ENCODE measurements at places on chromosomes 12 and 14. TPM values are rescaled to one million over a fixed set of nuclear protein-coding genes. Genes with fewer than 3 reads are reported as not detected.
A peak's percentile ranks its signal among the peaks of the same experiment; 100 is the strongest.

DNA sequence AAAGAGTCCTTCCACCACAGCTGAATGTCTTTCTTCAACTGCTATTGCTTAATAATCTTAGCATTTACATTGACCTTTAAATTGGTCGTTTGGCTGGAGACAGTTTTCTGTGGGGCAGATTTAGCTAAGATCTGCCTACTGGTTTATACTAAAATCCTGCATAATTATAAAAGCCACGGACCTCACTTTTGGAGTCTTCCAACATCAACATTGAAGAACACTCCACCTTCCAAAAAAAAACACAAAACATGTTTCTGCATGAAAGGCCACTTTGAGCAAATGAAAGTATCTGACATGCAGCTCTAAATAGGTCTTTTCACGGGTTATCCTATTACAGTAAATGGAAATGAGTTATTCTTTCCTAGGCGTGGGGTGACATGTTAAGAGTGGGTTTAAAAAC lies 57.0 kb upstream of the KRR1 start:
- no peak for DNase-seq
- H3K27me3 ChIP-seq: no peaks in the 10 kb centered on the region
- peaks cover 7% of the 10 kb centered on the region for H3K4me1 ChIP-seq
- H3K4me3 ChIP-seq: no peak overlapping the region

GRCh38 chr14:68791902-68792677 lies 777 bp downstream of the ZFP36L1 start:
- peaks cover 34% of the 10 kb centered on the region for H3K4me1 ChIP-seq
- no peaks in the 10 kb centered on the region for H3K27me3 ChIP-seq
- peaks cover 39% of the 10 kb centered on the region for H3K36me3 ChIP-seq
- DNase-seq: no peak

DNA sequence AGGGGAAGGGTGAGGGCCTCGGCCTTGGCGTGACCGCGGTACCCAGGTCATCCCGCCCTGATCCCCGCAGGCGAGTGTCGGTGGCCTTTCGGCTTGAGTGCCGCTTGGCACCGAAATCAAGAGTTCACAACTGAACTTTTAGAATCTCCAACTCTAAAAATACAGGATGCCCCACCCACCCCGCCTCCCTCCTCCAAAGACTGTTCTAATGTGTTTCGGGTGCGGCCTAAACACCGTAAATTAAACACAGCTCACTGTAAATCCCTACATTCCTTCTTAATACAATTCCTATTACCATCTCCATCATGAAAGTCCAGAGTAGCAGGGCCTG lies 11.4 kb downstream of the SCNN1A start:
- no peak overlapping the region for H3K27ac ChIP-seq
- H3K27me3 ChIP-seq: no peaks in the 10 kb centered on the region
- no peaks in the 10 kb centered on the region for H3K36me3 ChIP-seq

DNA sequence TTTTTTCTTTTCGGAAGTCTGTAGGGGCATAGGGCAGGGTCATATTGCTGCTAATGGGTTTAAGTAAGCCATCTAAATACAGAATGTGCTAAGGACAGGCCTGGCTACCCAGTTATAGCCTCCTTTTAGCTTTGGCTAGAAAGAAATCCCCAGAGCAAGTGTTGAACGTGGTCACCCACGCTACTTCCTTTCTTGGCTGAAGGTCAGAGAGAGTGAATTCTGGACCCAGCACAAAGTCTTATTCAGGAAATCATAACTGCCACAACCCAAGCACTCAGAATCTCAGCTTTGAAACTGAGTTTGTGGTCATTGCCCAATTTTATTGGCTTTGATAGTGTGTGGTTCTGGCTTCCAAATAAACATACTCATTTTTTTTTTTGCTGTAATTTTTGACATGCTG lies 542.1 kb upstream of the ATP2B1 start:
- no peaks in the 10 kb centered on the region for H3K27me3 ChIP-seq
- no peak overlapping the region for H3K4me3 ChIP-seq
- DNase-seq: no peak
- no peak overlapping the region for H3K27ac ChIP-seq

DNA sequence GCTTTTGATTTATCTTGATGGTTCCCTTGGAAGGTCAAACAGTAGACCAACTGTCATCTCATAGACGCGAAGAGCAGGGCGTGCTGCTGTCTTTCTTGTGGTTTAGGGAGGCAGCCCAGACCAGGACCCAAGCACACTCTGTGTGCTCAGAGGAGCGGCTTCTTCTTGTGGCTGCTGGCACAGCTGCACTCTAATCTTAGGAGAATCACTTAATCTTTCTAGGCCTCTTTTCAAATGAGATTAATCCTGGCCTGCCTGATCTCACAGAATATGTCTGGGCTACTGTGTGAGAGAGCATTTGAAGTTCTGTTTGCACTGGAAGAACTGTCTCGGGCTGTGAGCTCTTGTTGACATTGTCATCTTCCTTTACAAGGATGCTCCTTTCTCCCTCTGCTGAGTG lies 60.0 kb upstream of the TRAF3 start:
- H3K4me3 ChIP-seq: no peak overlapping the region
- H3K27me3 ChIP-seq: no peaks in the 10 kb centered on the region
- no peak overlapping the region for H3K27ac ChIP-seq
- H3K4me1 ChIP-seq: no peaks in the 10 kb centered on the region
- DNase-seq: no peak
- H3K36me3 ChIP-seq: peaks cover 42% of the 10 kb centered on the region

GRCh38 chr12:124408822-124409517 lies 114.1 kb downstream of the RFLNA start:
- peaks cover 30% of the 10 kb centered on the region for H3K4me1 ChIP-seq
- H3K36me3 ChIP-seq: peaks cover 89% of the 10 kb centered on the region
- no peak overlapping the region for H3K4me3 ChIP-seq
- DNase-seq: no peak
- H3K27me3 ChIP-seq: no peaks in the 10 kb centered on the region
- no peak overlapping the region for H3K27ac ChIP-seq

DNA sequence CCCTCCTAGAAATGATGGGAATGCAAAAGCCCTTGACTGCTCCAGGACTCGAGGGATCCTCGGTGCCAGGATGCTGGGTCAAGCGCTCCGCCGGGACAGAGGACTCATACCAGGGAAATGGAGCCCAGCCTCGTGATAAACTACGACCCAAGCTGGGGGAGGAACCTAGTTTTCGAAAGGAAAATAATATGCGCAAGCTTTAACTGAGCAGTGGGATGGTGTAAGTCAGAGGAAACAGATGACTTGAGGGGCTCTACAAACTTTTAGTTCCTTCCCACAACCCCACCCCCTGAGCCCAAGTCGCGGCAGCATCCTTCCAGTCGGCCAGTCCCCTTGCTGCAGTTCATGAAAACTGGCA lies 654 bp upstream of the SUPT16H start:
- peak overlapping the region; percentile 94 for H3K27ac ChIP-seq
- H3K27me3 ChIP-seq: no peaks in the 10 kb centered on the region
- peak overlapping the region; percentile 60 for H3K4me3 ChIP-seq
- DNase-seq: no peak

GRCh38 chr12:16330560-16330959 lies 16.9 kb upstream of the MGST1 start:
- no peaks in the 10 kb centered on the region for H3K36me3 ChIP-seq
- DNase-seq: no peak
- no peaks in the 10 kb centered on the region for H3K27me3 ChIP-seq
- H3K27ac ChIP-seq: no peak overlapping the region
- no peaks in the 10 kb centered on the region for H3K4me1 ChIP-seq

DNA sequence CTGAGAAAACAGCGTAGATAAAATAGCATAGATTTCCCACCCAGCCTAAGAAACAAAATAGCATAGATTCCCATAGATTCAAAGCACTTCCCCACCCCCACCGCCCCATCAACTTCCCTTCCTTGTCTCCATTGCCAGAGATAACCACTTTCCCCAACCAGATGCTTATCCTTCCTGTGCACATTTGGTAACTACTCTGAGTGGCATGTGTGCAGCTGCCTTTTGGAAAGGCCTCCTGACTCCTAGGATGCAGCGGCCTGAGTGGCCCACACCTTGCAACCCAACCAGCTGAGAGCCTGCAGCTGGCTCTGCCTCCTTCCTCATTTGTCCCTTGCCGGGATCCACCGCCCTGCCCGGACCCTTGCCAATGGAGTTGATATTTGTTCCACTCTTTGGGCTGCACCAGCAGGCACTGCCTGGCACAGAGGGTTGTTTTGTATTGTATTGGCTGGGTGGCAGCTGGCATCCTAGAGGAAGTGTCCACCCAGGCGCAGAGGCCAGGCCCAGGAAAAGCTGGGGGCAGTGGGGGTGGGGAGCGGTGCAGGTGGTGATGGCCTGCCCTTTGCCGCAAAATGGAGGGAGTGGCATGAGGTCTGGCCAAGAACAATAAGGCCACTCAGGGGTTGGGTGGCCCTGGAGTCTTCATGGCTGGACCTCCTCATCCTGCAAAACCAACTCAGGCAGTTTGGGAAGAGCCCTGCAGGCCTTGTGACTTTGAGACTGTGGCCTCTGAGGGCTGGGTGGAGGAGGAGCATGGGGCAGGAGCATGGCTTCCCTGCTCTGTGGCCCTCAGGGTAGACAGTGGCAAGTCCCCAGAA lies 4.9 kb downstream of the SLC48A1 start:
- H3K27ac ChIP-seq: no peak overlapping the region
- no peaks in the 10 kb centered on the region for H3K27me3 ChIP-seq
- H3K36me3 ChIP-seq: peaks cover 19% of the 10 kb centered on the region
- DNase-seq: no peak

- H3K27me3 ChIP-seq: no peaks in the 10 kb centered on the region
- no peak overlapping the region for H3K4me3 ChIP-seq
- DNase-seq: no peak
- H3K4me1 ChIP-seq: peaks cover 68% of the 10 kb centered on the region
- peaks cover 72% of the 10 kb centered on the region for H3K36me3 ChIP-seq
Measured at GRCh38 chr12:57837864-57838562, 8.5 kb downstream of the CTDSP2 start.

GRCh38 chr14:50821510-50822464 lies 9.2 kb downstream of the NIN start:
- peaks cover 4% of the 10 kb centered on the region for H3K36me3 ChIP-seq
- H3K4me1 ChIP-seq: peaks cover 17% of the 10 kb centered on the region
- H3K27ac ChIP-seq: no peak overlapping the region
- H3K4me3 ChIP-seq: no peak overlapping the region

DNA sequence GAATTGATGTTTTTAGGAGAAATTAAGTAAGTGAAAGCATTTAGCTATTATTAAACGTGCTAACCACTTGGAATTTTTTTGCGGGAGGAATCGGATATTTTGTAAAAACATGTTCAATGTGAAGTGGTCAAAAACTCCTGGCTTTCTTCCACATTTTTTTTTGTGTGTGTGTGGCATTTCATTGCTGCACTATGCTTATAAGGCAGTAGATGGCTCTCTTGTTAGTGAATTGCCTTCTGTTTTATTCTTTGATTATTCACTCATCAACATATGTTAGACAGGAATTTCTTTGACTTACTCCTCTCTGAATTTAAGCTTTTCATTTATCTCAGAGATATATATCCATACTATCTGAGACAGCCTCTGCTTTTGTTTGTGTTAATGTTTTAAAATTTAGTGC lies 71.3 kb downstream of the DERA start:
- H3K36me3 ChIP-seq: no peaks in the 10 kb centered on the region
- peaks cover 29% of the 10 kb centered on the region for H3K4me1 ChIP-seq
- no peak overlapping the region for H3K4me3 ChIP-seq
- no peaks in the 10 kb centered on the region for H3K27me3 ChIP-seq
- H3K27ac ChIP-seq: no peak overlapping the region

DNA sequence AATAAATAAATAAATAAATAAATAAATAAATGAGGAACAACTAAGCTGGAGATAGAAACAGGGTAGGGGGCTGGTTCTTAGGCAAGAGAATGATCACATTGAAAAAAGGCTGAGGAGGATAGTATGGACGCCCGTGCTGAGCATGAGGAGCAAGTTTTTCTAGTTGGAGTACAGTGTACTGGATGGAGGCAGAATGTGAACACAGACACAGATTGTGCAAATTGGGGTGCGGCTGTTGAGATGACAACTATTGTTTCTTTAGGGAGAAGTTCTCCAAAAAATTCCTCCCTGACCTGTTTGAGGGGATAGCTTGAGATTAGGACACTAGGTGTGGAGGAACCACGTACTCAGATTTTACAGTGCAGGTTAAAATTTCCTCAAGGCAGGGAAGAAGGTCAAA lies 979 bp upstream of the BIN2 start:
- H3K27me3 ChIP-seq: no peaks in the 10 kb centered on the region
- no peak overlapping the region for H3K4me3 ChIP-seq
- no peak for DNase-seq
- no peaks in the 10 kb centered on the region for H3K36me3 ChIP-seq

GRCh38 chr12:4807116-4807783 lies 87.0 kb downstream of the GALNT8 start:
- H3K4me1 ChIP-seq: no peaks in the 10 kb centered on the region
- DNase-seq: no peak
- no peak overlapping the region for H3K4me3 ChIP-seq
- H3K27me3 ChIP-seq: peaks cover 54% of the 10 kb centered on the region
- H3K27ac ChIP-seq: no peak overlapping the region
- H3K36me3 ChIP-seq: no peaks in the 10 kb centered on the region

- H3K4me3 ChIP-seq: no peak overlapping the region
- no peaks in the 10 kb centered on the region for H3K36me3 ChIP-seq
- no peak for DNase-seq
- H3K4me1 ChIP-seq: no peaks in the 10 kb centered on the region
- no peak overlapping the region for H3K27ac ChIP-seq
Measured at GRCh38 chr14:57461777-57462320, 31.8 kb downstream of the CCDC198 start.

- H3K27me3 ChIP-seq: no peaks in the 10 kb centered on the region
- no peak overlapping the region for H3K27ac ChIP-seq
- DNase-seq: no peak
Measured at GRCh38 chr12:49934505-49934904, 16.0 kb upstream of the AQP2 start.

- H3K4me1 ChIP-seq: peaks cover 9% of the 10 kb centered on the region
- no peaks in the 10 kb centered on the region for H3K27me3 ChIP-seq
- no peak overlapping the region for H3K27ac ChIP-seq
- no peak overlapping the region for H3K4me3 ChIP-seq
Measured at GRCh38 chr12:43812057-43812456, 5.9 kb upstream of the TWF1 start.

- DNase-seq: no peak
- H3K36me3 ChIP-seq: no peaks in the 10 kb centered on the region
- no peak overlapping the region for H3K4me3 ChIP-seq
- H3K27me3 ChIP-seq: no peaks in the 10 kb centered on the region
- no peak overlapping the region for H3K27ac ChIP-seq
- H3K4me1 ChIP-seq: 0 out of 2 replicates have a peak, but pooled peaks cover 8% of the 10 kb centered on the region
Measured at GRCh38 chr12:28498850-28499249, 308.6 kb downstream of the CCDC91 start.

GRCh38 chr12:83865431-83865830 lies 1047.2 kb downstream of the SLC6A15 start:
- no peak overlapping the region for H3K27ac ChIP-seq
- H3K4me1 ChIP-seq: no peaks in the 10 kb centered on the region
- DNase-seq: no peak
- no peaks in the 10 kb centered on the region for H3K27me3 ChIP-seq

Gene IFNG-AS1
- total RNA-seq: not detected

Gene ACIN1
- total RNA-seq: 68.2 TPM

Gene ANKRD9
- total RNA-seq: 28.7 TPM

Gene TMEM30B
- not detected for total RNA-seq

Gene TGFB3
- not detected for total RNA-seq

Gene LRTM2
- total RNA-seq: not detected

Gene HNF1A
- total RNA-seq: not detected

Gene GPR84
- total RNA-seq: not detected

Gene ATF1
- 38.1 TPM for total RNA-seq

Gene KRT3
- total RNA-seq: 0.08 TPM

Gene PCNX1
- 18.3 TPM for total RNA-seq

Gene CCDC38
- 0.39 TPM for total RNA-seq

Gene ARID4A
- 7.6 TPM for total RNA-seq

Gene CINP
- total RNA-seq: 50.8 TPM

Gene CARMIL3
- total RNA-seq: not detected

Gene TAS2R31
- 1.5 TPM for total RNA-seq

Gene ACVRL1
- 23.3 TPM for total RNA-seq

Measured in SJSA1 (cell line).